ENCODE measurements at places on chromosomes 1 and 21. TPM values are rescaled to one million over a fixed set of nuclear protein-coding genes. Genes with fewer than 3 reads are reported as not detected.

Gene OR2L8
- 1.0 TPM for total RNA-seq

Gene PTGS2
- 0.89 TPM for total RNA-seq

Gene INAVA
- not detected for total RNA-seq

Gene SYT2
- total RNA-seq = 0.38 TPM

Gene COL18A1
- total RNA-seq = 261 TPM

Gene AIM2
- total RNA-seq = not detected

Gene FBXO42
- total RNA-seq = 41.9 TPM

Gene CD101
- 1.3 TPM for total RNA-seq

DNA sequence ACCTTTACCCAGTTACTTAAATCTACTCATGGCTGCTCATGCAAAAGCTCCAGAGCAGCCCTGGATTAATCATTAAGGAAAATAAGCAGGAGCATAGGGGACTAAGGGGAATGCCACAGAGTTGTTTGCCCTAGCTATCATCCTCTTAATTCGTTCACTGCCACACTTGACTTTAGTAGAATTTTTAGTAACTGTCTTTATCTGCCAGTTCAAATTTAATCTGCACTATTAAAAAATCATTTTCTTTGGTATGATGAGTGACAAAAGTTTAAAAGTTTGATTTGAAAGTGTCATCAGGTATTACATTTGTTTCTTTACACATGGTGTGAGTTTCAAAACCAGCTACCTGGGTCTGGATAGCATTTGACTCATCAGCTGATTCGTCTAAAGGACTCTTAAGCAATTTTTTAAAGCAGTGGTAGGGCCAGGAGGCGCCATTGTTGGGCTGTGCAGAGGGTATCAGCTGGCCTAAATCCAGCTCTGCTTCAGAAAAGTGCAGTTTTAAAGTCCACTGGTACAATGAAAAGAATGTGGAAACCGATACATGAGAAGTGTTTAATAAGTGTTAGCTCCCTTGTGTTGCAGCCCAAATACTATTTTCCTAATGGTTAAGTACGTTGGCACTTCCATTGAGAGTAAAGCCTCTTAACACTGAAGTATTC is 69.9 kb upstream of the DR1 start:
- peak; percentile 46 for DNase-seq

DNA sequence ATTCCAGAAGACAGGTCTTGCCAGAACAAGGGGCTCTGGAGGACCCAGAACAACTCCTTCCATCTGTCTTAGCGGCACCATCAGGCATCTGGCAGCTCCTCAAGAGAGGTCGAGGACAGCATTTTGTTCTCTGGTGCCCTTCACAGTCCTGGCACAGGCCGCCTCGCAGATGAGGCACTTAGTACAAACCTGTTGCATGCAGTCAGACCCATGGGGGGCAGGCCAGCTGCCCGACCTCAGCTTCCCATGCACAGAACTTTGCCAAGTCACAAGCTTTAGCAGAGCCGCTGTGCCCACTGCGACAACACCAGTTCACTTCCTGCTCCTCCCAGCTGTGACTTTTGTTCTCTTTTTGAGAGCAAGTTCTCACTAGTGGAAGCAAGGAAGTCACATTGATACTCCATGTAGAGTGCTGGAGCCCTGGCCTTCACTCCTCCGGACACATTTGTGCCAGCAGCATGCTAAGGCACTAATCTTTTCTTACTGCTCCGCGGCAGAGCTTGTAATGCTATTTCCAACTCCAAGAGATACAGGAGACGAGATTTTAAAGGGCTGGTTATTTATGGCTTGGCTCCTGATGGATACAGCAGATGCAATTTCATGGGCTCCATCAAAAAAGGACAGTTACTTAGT is 44.6 kb downstream of the HMGB4 start:
- DNase-seq = no peak

GRCh38 chr1:246680696-246681130 is 43.5 kb upstream of the SCCPDH start:
- no peak for DNase-seq

GRCh38 chr1:52096216-52096615 is 40.1 kb downstream of the BTF3L4 start:
- no peak for DNase-seq

DNA sequence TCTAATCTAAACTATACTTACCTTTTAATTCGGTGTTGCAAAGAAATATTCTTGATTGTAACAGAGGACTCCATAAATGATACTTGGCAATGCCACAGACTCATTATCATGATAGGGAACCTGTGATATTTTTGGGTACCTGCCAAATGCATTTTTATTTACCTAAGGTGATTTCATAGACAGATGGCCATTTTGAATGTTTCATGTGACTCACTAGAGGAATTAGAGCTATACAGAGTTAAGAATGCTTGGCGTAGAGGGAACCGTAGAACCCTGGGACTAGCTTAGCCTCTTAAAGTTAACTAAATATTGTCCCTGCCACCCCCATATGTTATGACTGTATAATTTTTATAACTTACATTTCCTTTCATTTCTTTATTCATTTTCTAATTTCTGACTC is 136.1 kb downstream of the DISP1 start:
- no peak for DNase-seq

GRCh38 chr1:226578946-226579578 is 30.5 kb downstream of the STUM start:
- DNase-seq = no peak

DNA sequence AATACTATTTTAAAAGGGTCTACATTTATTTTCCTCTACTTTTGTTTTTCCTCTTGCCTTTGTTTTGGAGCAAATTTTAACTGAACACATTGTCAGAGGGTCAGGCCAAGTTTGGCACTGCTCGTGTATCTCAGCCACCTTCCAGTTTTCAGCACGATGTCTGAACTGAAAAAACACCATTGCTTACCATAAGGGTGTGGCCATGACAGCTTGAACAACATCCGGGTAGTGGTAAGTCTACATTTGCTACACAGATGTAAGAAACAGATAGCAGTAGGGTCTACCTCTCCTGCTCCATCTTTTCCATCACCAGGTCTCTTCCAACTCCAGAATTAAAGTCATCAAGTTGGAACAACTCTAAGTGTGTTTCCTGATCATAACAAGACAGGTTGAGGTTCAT is 4.2 kb downstream of the HIVEP3 start:
- no peak for DNase-seq

DNA sequence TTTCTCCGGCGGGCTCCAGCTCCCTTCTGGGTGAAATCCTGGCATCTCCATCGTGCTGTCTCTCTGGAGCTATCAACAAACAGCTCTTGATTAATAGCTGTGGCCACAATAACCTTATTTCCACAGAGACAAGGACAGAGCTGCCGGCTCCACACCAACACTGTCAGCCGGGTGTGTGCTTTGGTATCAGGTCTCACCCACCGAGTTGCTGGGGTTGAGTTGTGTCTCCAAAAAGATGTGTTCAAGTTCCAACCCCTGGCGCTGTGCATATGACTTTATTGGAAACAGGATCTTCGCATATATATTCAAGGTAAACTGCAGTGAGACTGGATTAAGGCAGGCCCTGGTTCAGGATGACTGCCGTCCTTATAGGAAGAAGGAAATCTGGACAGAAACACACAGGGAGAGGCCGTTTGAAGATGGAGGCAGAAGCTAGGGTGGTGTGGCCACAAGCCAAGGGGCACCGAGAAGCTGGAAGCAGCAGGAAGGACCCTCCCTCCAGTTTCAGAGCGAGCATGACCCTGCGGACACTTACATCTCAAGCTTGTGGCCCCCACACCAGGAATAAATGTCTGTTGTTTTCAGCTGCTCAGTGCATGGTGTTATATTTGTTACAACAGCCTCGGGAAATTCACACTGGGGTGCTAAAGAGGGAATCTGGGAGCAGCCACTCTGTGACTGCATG is 88.4 kb upstream of the TMPRSS2 start:
- DNase-seq = no peak

GRCh38 chr1:43531107-43531905 is 623 bp downstream of the PTPRF start:
- DNase-seq = peak; percentile 58

DNA sequence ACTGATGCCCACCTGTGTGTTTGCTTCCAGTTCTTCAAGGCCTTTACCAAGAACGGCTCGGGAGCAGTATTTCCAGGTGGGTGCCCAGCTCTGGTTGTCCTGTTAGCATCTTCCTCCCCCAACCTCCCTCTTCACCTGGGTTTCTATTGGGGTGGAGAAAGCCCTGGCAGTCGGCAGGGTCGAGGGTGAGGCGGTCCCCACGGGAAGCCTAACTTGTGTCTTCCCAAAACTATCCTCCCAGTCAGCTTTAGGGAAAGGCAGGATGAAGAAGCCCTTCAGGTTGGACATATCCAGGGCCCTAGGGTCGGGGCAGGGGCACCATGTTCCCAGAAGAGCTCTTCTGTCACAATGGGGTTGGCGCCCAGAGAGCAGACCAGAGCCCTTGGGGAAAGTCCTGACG is 20.6 kb downstream of the QSOX1 start:
- DNase-seq = no peak

DNA sequence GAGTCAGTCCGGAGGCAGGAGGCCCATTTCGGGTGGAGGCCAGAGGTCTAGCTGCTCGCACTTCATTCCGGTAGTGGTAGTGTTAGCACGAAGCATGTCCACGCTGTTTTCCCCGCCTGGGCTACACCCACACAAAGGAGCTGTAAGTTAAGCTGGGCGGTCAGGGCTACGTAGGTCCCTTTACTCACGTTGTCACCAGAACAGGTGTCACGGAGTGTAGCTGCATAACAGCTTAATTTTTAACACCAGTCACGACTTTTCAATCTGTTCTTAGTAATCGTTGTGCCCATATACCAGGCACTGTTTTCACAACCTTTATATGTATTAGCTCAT is 15.6 kb downstream of the HLX start:
- no peak for DNase-seq

DNA sequence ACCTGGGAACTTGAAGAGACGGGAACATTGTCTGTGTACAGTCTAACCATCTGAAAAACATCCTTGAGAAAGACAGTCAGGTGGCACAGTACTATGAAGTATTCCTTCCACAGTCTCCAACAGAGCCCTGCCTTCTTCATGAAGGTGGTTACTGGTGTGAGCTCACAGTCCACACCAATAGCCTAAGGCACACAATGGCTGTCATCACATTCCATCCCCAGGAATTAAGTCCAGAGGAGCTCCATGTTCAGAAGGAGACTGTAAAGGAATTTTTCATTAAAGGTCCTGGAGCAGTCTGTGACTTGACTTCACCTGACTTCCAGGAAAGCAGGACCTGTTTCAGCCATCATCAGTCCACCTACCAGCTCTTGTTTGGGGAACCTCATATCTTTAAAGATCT is 180.2 kb downstream of the C1orf21 start:
- DNase-seq = no peak

Measured in thyroid gland (tissue), 4 donors.